ENCODE measurements at places on chromosomes 7 and 10.

GRCh38 chr7:4707217-4707741 lies 25.2 kb downstream of the FOXK1 start:
- DNase-seq: peak; percentile 77

DNA sequence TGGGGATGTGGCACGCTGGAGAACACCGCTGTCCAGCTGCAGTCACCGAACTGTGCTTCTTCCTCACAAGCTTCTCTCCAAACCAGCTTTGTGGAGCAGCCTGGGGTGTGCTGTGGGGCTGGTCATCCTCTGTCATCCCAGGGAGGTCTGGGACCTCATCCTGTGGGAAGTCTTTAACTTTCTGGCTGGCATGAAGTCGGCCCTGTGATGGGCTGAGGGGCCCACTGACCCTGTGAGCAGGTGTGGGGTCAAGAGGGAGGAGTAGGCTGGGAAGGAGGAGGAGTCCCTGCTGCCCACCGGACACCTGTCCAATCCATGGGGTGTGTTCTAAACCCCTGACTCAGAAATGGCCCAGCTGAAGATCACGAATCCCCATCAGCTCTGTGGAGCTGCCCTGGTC lies 136.2 kb upstream of the SHH start:
- no peak for DNase-seq

DNA sequence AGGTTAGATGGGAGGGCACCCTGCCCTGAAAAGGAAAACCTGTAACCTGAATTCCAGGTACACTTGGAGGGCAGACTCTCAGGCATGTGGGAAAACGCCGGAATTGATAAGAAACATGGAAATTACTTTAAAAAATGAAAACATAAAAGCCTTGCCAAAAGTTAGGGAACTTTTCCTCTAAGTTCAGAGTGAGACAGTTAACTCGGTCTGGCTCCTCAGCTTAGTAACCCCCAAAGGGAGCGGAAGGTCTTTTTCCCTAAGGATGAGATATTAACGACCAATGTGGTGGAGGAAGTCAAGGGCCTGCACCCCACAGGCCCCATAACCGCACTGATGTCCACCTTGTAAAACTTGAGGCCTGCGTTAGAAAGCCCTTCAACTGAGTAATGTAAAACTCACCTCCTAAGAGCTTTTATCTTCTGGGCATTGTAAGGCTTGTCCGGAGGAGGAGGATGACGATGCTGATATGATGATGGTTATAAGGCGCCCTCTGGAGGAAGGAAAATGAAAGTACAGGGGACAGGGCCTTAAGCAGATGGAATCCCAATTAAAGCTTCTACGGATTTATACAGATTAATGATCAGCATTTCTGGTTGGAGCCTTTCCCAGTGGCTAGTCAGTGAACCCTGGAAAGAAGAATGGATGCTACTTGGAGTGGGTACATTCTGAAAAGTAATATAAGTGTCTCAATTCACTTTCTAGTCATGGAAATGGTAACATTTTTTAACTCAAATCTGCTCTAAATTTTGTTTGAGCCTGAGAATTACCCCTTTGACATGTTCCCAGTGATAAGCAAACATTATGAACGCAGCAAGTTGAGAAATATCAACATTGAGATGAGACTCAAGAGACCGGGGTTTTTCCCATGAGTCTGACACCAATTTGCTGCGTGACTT lies 694 bp downstream of the COL1A2 start:
- peak; percentile 33 for DNase-seq

- DNase-seq: peak; percentile 8
Measured at GRCh38 chr10:108911814-108912541, 1011.3 kb downstream of the XPNPEP1 start.

DNA sequence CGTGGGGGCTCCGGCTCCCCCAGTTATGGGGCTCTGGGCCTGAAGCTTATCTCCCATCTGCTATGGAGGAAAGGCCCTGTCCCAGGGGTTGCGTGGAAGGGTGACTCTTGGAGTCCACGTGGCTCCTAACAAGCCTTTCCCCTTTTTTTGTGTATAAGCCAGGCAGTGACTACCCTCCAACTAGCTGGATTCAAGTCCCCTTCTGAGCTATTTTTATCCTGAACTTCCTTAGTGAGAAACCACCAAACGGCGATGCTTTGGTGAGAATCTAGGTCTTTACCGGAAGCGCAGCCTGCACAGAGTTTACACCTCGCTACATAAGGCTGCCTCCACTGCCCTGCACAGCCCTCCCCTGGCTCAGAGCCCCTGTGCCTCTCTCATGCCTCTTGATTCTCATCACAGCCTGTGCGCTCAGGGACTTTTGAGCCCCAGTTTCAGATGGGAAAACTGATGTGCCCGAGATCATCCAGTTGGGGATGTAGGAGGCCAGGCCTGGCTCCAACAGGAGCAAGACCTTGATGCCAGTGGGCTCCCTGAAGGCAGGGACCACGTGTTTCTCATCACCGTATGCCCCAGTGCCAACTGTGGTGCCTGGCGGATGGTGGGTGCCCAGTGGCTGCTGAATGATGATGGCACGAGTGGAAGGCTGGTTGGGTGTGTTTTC lies 102.3 kb upstream of the PPIF start:
- no peak for DNase-seq

GRCh38 chr7:106597751-106598546 lies 63.0 kb downstream of the CCDC71L start:
- no peak for DNase-seq

All from putamen (tissue), 1 donor.